ENCODE measurements at places on chromosomes 11 and 22.

DNA sequence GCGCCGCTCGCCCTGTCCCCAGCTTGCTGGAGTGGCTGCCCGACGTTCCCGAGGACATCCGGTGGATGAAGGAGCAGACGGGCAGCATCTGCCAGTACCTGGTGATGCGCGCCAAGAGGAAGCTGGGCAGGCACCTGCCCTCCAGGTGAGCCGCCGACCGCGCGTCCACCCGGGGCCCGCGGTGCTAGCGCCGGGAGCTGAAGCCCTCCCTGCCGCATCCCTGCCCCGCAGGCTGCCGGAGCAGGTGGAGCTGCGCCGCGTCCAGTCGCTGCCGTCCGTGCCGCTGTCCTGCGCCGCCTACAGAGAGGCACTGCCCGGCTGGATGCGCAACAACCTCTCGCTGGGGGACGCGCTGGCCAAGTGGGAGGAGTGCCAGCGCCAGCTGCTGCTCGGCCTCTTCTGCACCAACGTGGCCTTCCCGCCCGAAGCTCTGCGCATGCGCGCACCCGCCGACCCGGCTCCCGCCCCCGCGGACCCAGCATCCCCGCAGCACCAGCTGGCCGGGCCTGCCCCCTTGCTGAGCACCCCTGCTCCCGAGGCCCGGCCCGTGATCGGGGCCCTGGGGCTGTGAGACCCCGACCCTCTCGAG lies 3.3 kb upstream of the CRACR2B start:
- DNase-seq = no peak

DNA sequence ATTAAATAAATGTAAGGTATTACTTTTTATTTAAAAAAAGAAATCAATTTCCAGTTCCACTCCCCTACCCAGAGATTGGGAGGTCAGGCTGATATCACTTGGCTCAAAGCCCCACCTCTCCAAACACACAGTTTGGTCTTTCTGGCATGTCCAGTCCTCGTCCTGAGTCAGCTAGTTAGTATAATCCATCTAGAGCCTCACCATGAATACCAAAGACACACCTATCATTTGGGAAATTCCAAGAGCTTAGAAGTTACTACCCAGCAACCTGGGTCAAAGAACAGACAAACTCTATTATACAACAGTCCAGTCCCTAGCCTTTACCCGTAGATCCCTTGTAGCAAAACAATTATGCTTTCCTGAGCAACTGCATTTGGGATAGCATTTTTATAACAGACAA lies 9.4 kb downstream of the TREH start:
- no peak for DNase-seq

GRCh38 chr11:68441466-68442230 lies 18.9 kb upstream of the PPP6R3 start:
- peak; percentile 78 for DNase-seq

- DNase-seq = no peak
Observed at GRCh38 chr11:120186456-120186773, 24.4 kb upstream of the OAF start.

DNA sequence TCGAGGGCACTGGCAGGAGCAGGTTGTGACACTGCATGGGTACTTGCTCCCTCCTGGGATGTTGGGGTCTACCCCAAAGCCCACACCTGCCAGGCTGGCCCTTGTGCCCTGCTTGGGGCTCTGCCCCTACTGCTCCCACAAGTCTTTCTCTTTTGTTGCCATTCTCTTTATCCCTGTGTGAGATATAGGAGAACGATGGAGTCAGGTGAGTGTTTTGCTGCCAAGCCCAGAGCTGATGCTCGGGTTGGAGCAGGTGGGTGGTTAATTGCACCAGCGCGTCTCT lies 292.6 kb downstream of the TBC1D22A start:
- DNase-seq = no peak

DNA sequence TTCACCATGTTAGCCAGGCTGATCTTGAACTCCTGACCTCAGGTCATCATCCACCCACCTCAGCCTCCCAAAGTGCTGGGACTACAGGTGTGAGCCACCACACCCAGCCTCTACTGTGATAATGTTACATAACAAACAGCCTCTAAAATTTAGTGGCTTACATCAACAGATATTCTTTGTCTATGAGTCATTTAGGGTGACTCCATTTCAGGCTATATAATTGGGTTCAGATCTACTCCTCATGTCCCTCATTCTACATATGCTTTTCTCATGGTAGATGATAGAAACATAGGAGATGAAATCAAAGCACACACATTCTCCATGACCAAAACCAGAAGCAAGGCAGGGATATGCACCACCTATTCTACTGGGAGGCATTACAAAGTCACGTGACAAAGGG lies 72.7 kb downstream of the SIK2 start:
- no peak for DNase-seq

DNA sequence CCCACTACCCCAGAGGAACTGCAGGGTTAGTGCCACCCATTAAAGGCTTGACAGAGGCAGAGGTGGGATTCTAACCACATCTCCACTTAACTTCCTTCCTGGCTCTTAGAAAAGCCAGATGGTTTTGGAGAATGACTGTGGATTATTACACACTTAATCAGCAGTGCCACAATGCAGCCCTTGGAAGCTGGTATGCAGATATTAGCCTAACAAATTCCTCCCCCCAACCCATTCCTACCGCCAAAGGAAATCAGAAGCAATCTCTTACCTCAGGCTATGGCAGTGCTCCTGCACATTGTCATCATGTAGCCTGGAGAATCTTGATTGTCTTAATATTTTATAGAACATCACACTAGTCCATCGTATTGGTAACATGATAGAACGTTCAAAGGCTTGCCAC lies 23.2 kb upstream of the NRGN start:
- no peak for DNase-seq

DNA sequence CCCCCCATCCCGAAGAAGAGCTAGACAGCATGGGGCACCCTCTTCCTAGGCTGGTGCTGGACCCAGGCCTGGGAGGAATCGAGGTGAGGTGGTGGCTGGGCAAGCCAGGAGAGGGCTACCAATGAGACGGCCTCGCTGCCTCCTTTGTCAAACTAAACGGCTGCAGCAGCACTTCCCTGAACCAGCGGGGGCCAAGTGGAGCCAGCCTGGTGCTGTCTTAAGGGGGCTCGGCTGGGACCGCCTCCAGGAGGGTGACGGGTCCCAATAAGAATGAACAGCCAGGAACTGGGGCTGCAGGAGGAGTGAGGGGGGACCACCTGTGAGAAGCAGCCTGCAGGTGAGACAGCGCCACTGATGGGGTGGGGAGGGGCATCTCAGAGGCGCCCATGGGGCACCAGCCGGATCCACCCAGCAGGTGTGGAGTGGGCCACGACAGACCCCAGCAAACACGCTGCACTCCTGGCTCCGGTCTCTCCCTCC lies 17.1 kb downstream of the IFT27 start:
- DNase-seq = no peak

GRCh38 chr22:32073262-32073661 lies 30.2 kb downstream of the SLC5A1 start:
- no peak for DNase-seq

GRCh38 chr11:119791701-119792151 lies 62.7 kb upstream of the NECTIN1 start:
- DNase-seq = no peak

- no peak for DNase-seq
Observed at GRCh38 chr11:944711-945470, 19.2 kb downstream of the AP2A2 start.

DNA sequence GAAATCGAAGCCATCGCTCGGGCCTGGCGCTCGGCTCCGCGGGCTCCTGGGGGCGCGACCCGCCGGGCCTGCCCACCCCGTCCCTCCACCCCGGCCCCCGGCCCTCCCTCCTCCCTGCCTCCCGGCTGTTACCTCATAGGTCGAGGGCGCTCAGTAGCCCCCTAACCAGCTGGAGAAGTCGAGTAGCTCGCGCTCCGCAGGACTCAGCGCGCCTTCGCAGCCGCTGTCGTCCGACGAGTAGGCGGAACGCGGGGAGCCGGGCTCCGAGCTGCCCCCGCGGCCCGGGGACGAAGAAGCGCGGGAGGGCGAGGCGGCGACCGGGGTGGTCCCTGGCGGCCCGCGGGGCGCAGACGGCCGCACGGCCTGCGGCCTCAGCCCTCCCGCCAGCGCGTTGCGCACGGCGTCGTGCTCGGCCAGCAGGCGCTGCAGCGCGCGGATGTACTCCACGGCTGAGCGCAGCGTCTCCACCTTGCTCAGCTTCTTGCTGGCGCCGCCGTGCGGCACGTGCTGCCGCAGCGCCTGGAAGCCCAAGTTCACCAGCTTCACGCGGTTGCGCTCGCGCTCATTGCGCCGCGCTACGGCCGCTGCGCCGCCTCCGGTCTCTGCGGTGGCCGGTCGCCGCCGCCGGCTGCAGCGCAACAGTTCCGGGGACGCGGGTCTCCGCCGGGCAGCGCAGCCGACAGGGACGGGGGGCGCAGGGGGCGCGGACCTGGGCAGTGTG lies 627 bp downstream of the ASCL2 start:
- DNase-seq = no peak

GRCh38 chr11:13378316-13378715 lies 84.7 kb downstream of the BTBD10 start:
- DNase-seq = no peak

GRCh38 chr11:87284306-87284705 lies 246.6 kb downstream of the TMEM135 start:
- DNase-seq = no peak

- DNase-seq = no peak
Observed at GRCh38 chr22:37552524-37553163, 7.6 kb upstream of the CDC42EP1 start.

DNA sequence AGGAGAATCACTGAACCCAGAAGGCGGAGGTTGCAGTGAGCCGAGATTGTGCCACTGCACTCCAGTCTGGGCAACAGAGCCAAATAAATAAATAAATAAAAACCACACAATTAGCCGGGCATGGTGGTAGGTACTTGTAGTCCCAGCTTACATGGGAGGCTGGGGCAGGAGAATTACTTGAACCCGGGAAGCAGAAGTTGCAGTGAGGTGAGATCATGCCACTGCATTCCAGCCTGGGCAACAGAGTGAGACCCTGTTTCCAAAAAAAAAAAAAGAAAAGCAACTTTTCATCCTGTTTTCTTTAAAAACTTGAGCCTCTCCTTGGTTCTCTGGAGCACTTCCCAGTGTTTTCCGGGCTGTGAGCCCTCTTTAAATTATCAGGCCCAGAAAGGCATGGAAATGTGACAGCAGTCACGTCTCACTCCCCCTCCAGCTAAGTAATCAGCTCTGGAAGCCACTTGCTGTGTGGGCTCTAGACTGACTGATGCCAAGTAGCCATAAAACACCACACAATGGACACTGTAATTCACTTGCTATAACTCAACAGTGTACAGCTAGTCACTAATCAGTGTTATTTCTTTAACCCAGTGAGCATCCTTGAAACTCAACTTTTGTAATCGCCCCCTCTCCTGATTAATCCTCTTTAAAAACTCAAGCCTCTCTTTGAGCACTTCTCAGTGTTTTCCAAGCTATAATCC lies 13.0 kb upstream of the MCHR1 start:
- DNase-seq = no peak

- no peak for DNase-seq
Observed at GRCh38 chr11:130101661-130102060, 32.0 kb downstream of the APLP2 start.

DNA sequence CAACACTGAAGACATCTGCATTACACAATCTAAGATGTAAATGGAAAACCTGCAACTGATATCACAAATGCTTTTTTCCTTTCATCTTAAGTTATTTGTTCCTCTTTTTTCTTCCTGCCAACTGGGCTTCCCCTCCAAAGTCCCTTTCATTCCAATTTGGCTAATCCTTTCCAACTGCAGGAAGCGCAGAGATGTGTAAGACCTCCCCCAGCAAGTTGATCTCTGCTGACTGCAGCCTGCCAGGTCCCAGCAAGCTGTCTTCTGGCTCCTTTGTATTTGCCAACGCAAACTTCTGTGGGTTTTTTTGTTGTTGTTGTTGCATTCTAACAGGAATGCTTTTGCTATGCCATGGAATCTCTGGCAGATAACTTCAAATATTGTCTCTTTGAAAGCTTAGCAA lies 38.5 kb upstream of the LRRC4C start:
- DNase-seq = no peak

DNA sequence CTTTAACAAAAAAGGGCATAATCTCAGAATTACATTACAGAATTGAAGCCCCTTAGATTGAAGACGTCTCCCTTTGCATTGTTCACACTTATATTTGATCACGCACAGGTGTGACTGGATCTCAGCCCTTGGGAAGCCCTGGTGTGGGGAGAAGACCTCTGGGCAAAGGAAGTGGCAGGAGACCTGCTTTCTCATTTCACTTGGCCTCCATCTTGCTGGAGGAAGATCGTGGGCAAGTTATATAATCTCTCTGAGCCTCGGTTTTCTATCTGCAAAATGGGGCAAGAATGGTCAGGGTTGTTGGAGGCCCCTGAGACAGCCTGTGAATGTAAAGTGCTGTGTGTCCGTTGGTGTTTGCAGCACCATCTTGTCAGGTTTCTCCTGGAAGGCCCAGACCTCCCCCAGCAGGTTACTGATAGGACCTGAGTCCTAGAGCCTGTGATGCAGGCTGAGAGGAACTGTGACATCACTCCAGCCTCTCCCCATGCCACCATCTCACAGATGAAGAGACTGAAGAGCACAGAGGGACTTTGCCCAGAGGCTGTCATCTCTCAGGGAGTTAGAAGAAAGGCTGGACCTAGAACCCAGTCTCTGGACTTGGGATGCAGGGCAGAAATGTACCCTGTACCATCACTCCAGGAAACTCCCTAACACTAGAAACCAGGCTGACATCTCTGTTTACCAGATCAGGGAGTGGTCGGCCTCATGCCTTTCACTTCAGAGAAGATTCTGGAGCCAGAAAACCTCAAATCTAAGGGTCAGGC lies 1.1 kb upstream of the APOA1 start:
- DNase-seq = no peak

- no peak for DNase-seq
Observed at GRCh38 chr11:72625691-72626413, 48.4 kb downstream of the PDE2A start.

All from SK-MEL-5 (cell line).